ENCODE measurements at places on chromosomes 12 and 14.
A peak's percentile ranks its signal among the peaks of the same experiment; 100 is the strongest.

DNA sequence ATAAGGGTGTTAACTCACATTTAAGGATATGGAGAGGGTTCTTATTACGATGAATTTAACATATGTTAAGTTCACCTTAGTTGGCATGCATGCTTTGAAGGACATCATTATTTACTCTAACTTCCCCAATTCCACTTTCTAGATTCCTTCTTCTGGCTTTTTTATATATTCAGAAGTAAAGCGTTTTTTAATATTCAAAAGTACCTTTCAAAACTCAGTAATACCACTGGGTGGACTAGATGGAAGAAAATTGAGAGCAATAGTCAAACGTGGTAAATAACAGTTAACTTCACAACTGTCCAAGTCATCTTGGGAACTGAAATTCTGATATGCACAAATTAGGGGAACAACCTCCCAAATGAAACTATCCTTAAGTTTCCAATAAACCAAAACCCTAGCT is 9.1 kb downstream of the SINHCAF start:
- DNase-seq, result no peak

- DNase-seq, result no peak
Observed at GRCh38 chr12:6970096-6970527, 352 bp downstream of the PHB2 start.

- no peak for DNase-seq
Observed at GRCh38 chr12:30692470-30692869, 3.2 kb downstream of the IPO8 start.

GRCh38 chr14:93103392-93104080 is 12.2 kb downstream of the ITPK1 start:
- peak; percentile 54 for DNase-seq

GRCh38 chr12:91702843-91703425 is 442.7 kb downstream of the BTG1 start:
- no peak for DNase-seq

DNA sequence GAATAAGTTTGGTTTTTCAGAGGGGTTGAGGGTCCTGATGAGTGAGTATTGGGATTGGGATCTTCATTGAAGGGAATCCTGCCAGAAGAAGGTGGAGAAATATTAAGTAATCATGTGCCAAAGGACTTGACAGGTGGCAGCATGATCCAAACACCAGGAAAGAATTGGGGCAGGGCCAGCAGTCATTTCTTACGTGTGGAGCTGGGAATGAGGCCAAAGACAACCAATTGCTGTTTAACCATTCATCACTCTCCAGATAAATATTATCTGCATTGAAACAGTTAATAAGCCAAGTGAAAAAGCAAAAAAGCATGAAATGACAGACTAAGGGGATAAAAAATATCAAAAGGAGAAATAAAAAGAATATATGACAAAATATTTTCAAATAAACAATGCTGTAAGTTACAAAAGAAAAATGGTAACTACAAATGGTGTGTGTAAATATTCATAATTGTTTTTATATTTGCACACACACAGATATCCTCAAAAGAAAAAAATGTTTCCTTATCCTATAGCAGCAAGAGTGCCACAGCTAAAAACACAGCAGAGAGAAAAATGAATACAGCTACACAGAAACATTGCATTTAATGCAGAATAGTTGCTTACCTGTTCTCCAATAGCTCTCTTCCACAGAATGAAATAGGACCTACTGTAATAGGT is 26.2 kb downstream of the C2CD5 start:
- DNase-seq, result no peak

DNA sequence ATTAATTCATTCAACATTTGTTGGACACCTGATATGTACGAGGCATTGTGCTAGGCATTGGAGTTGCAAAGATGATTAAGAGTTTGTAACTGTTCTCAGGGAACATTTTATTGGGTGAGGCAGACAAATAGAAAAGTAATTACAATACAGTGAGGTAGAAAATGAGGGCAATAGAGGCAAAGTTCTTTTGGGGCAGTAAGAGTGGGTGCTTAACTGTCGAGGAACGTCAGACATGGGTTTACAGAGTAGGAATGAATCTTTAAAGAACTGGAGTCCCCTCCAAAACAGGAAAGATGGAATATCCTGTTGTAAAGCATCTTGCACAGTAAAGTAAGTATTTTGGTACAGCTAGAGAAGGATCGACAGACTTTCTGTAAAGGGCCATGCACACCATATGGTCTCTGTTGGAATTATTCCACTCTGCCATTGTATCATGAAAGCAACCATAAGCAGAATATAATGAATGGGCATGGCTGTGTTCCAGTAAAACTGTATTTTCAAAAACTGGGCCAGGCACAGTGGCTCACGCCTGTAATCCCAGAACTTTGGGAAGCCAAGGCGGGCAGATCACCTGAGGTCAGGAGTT is 9.1 kb downstream of the CREBL2 start:
- no peak for DNase-seq

All from stimulated activated CD8-positive, alpha-beta memory T cell treated with anti-CD3 and anti-CD28 coated beads, Interleukin-15, amount 100 ng/mL, for 4 hours (primary cell).